GM12878 (cell line): ENCODE measurements at places on chromosomes 7 and 10. TPM values are rescaled to one million over a fixed set of nuclear protein-coding genes. Genes with fewer than 3 reads are reported as not detected.

GRCh38 chr7:24884401-24884800 is 95.6 kb downstream of the OSBPL3 start:
- DNase-seq = no peak

Gene ST8SIA6
- not detected in 2 replicates for polyA plus RNA-seq

GRCh38 chr7:14351167-14351566 is 361.7 kb upstream of the ETV1 start:
- DNase-seq = no peak

GRCh38 chr10:14918964-14919363 is 34.9 kb downstream of the DCLRE1C start:
- DNase-seq = no peak

DNA sequence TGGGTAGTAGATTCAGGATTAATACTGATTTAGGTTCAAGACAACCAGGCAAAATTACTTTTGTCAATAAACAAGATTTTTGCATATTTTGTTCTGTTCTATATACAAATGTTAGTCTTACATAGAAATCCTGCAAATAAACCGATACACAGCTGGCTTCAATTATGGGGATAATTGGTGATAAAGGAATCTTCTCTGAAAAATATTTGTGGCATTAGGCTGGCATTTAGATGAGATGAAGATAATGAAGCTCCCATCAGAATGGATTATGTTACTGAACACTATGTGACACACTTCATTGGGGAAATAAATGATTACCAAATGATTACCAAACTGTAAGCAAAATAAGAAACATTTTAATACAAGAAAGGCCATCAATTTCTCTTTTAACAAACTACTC is 65.8 kb downstream of the NT5C2 start:
- no peak for DNase-seq

- no peak for DNase-seq
Measured at GRCh38 chr10:78907551-78908211, 161.1 kb upstream of the ZMIZ1 start.

Gene NOBOX
- polyA plus RNA-seq = not detected in 2 replicates

Gene FBXL13
- 0.25 and 0.40 TPM in 2 replicates for polyA plus RNA-seq

DNA sequence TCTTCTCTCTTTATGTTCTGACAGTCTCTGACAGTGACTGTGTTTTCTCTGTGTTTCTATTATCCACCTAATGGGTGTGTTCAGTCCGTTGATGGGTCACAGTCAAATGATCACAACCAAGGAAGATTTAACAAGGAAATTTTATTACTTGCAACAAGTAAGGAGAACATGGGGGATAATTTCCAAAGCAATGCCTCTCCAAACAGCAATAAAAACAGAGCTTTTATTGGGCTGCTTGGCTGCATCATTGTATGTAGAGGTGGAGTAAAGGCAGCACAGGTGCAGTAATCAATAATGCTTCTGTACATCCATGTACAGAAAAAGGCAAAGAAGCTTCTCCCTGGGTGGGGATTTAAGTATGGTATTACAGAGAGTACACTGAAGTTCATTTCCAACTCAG is 1525.6 kb downstream of the REEP3 start:
- no peak for DNase-seq

Gene IFIT1
- polyA plus RNA-seq = 13.9 and 19.1 TPM in 2 replicates

GRCh38 chr10:65194555-65194954 is 1673.4 kb downstream of the REEP3 start:
- no peak for DNase-seq

Gene ANKRD7
- polyA plus RNA-seq = 0.31 and 0.37 TPM in 2 replicates

DNA sequence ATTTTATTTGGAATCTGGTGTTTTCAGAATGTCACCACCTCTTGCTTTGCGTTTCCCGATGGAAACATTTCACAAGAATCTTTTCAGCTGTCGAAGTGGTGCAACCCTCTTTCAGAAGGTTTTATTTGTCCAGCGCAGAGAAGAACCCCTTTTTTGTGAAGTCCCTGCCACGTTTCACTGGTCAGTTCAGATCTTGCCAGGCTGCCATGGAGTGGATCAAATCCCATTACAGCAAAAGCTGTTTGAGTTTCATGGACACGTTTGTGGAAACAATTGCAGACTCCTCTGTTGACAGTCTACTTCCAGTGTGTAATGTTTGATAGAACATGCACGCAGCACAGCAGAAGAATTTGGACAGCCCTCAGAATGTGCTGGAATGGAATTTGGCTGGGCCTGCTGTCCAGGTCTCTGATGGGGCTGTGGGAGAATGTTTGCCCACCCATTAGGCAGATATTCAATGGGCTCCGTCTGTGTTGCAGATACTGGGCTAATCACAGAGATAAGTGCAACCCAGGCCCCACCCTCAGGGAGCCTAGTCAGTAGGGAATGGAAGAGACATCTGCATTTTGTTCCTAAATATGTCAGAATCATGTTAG is 143.2 kb downstream of the GRK5 start:
- DNase-seq = no peak

GRCh38 chr7:139595806-139596205 is 72.3 kb downstream of the CLEC2L start:
- DNase-seq = no peak

GRCh38 chr10:22560913-22561239 is 153.5 kb downstream of the PIP4K2A start:
- DNase-seq = no peak

- no peak for DNase-seq
Measured at GRCh38 chr10:86579883-86580520, 58.4 kb upstream of the WAPL start.

GRCh38 chr7:102933763-102934162 is 21.0 kb downstream of the LRRC17 start:
- DNase-seq = no peak

DNA sequence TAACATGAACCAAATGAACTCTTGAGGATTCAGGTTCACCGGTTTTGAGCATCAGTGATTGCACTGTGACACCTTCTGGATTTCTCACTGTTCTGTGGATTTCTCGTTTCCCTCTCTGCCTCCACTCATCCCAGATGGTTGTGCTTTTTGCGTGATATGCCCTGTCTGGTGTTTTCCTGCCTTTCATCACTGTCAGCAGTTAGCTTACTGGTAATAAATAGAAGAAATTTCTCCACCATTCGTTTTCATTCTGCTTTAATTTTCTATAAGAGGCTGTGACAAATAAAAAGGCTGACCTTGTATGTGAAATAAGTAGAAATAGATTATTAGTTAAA is 16.2 kb downstream of the BPGM start:
- no peak for DNase-seq

Gene IFRD1
- polyA plus RNA-seq = 25.4 TPM in 2 replicates

Gene TBC1D12
- polyA plus RNA-seq = 2.5 and 3.5 TPM in 2 replicates

DNA sequence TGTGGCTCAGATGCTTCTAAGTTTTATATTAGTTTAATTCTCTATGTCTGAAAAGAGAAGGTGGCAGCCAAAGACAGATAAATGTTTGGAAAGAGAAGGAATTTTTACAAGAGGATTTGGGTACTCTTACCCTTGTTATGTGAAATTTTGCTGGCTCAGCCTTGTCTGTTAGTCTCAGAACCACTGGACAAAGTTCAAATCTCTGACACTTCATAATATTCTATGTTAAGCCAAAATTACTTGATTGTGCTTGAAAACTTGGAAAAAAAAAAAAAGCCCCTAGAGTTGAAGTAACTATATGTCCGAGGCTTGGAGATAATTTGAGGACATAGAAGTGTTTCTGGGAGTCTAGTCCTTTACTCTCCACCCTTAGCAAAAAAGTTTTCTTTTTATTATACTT is 1079.3 kb upstream of the LRRTM3 start:
- DNase-seq = no peak

Gene LRRC61
- 45.7 and 54.2 TPM in 2 replicates for polyA plus RNA-seq

- no peak for DNase-seq
Measured at GRCh38 chr10:92914478-92915325, 66.4 kb downstream of the EXOC6 start.

Gene INSYN2A
- not detected in 2 replicates for polyA plus RNA-seq

DNA sequence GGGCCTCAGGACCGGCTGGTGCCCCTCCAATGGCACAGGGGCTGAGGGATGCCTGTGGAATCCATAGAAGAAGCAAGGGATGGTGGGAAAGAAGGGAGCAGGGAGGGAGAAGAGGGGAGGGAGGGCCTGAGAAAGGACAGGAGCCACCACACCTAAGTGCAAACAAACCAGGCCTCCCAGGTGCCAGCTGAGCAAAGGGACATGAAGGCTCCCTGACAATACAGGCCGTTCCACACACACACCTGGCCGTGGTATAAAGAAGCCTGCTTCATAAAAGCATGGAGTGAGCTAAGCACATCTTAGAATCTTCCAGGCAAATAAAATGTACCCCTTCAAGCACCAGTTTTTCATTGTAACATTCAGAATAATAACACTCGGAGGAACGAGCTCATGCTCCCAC is 54.0 kb downstream of the OAT start:
- no peak for DNase-seq

- DNase-seq = no peak
Measured at GRCh38 chr10:78762086-78762630, 306.6 kb upstream of the ZMIZ1 start.

- DNase-seq = no peak
Measured at GRCh38 chr10:16271571-16271970, 165.2 kb upstream of the PTER start.

- DNase-seq = no peak
Measured at GRCh38 chr7:138245216-138245615, 169.0 kb downstream of the AKR1D1 start.

GRCh38 chr10:109735776-109736175 is 187.5 kb downstream of the XPNPEP1 start:
- DNase-seq = no peak

- DNase-seq = no peak
Measured at GRCh38 chr7:84455788-84456187, 261.2 kb upstream of the SEMA3A start.

Gene LRRC17
- 0.08 TPM in 1 of 2 replicates, not detected in the other for polyA plus RNA-seq

DNA sequence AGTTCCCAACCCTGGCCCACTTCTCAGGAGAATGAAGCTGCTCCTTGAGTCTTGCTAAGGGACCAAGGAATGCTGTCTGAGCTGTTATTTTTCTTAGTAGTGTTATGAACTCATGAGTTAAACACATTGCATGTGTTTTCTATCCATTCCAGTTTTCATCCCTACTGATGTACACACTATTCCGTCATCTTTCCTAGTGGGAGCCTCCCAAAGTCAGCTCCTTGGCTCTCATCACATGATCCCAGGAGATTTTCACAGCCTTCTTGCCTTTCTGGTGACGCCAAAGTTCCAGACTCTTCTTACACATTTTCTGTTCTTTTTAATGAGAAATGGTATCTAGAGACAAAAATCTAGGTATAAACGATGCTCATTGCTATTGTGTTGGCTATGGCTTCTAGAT is 8.4 kb upstream of the C10orf71 start:
- no peak for DNase-seq

Gene SCIN
- 0.92 and 1.2 TPM in 2 replicates for polyA plus RNA-seq

DNA sequence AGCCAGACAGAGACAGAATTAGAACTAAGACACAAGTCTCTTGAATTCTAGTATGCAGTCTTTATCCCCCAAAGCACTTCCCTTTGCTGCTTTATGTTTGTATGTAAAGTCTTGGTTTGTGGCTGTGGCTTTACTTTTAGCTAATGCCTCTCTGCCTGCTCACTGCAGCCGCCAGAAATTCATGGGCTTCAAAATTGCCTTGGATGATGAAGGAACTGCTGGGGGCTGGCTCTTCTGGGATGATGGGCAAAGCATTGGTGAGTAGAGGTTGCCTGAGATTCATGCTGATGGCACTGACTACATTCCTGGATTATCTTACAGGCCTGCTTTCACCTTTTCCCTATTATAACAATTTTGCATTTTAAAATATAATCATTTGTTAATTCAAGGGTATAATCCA is 10.9 kb upstream of the MGAM2 start:
- DNase-seq = no peak

DNA sequence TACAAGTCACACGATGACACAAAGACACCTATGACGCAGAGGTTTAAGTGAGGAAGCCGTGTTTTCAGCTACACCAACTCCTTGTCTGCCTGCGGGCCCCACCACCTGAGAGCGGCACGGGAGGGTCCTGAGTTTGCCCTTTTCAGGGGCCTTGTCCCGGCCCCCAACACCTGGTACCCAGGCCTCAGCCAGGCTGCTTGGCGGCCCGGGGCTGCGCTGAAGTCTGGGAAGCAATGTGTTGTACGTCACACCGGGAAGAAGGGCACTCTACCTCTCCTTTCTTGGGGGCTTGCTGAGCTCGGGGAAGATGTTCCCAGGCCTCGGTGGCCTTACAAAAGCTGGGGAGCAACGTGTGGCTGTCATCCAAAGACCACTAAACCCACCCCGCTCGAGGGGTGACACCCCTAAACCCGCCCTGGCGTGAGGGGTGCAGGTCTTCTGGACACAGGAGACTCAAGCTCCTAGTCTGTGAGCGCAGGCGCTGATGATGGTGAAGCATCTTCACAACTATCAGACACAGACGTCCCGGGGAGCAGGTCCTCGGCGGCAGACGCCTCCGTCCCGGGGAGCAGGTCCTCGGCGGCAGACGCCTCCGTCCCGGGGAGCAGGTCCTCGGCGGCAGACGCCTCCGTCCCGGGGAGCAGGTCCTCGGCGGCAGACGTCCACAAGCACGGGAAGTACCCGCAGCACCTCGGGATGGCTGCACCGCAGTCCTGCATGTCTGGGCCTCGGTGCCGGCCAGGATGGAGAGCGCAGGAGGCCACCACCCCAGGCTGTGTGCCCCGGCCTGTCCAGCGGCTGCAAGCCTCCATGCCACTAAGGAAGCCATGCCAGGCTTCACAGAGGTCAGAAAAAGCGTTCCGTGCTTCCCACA is 15.4 kb downstream of the CFAP46 start:
- DNase-seq = no peak

- no peak for DNase-seq
Measured at GRCh38 chr10:101110856-101111523, 20.1 kb upstream of the TLX1 start.

DNA sequence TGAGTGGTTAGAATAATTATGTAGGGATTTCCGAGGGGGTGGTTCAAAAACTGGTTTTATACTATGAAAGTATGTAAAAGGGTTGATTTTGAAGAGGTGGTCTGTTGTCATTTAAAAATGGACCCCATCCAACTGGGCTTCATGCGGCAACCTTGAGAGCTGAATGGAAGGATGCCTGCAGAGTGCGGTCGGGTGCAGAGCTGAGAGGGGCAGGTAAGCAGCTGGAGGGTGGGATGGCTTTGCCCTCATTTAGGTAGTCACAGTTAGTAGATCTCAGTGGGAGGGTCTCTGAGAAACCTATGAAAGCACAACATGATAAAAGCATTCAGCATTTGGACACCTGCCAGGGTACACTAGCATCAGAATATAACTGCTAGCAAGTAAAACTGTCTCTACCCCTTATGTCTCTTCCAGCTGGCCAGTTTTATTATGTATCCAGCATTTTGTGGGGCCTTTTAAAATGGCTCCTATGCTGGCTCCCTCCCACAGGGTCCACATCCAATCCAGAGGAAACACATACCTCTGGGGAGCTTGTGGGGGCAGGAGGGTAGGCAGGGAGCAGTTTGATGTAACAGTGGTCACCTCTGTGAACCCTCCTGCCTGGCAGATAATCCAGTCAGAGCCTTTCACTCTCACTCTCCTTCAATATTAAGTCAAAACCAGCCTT is 75.9 kb upstream of the MAGI2 start:
- DNase-seq = no peak

DNA sequence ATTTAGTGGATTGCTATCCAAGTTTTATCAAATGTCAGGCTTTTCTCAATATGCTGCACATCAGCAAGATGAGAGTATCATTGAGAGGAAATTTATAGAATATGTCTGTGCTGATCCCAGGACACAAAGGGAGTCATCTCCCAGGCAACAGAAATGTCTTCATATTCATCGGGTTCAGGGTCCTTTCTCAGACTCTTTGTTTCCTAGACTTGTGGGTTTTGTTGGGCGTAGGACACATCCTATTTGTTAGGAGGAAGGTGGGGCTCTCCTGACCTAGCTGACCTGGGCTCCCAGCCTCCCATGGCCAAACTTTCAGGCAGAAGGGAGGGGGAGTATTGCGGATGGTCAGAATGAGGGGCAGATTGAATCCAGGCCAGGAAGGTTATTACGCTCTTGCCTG is 22.9 kb upstream of the NPS start:
- no peak for DNase-seq

- DNase-seq = no peak
Measured at GRCh38 chr7:68800316-68800715, 798.0 kb upstream of the AUTS2 start.
